SJCRH30 (cell line): ENCODE measurements at places on chromosomes 6 and 20.

DNA sequence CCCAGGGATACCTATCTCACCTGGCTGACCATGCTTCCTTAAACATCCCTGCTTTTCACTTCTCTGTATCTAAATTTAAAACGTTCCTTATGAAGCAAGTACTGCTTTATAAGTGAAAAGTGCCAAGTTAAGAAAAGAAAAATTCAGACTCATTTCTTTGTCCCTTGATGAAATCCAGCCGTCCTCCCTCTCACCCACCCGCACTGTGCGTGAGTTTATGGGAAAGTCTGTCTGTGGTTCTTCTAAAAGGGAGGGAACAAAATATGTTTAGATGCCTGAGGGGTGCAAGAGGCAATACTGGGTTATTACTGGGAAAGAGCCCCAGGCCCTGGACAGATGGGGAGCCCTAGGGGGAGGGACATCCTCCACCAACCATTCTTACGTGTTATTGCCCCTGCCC lies 31.2 kb downstream of the SPDEF start:
- DNase-seq: no peak

DNA sequence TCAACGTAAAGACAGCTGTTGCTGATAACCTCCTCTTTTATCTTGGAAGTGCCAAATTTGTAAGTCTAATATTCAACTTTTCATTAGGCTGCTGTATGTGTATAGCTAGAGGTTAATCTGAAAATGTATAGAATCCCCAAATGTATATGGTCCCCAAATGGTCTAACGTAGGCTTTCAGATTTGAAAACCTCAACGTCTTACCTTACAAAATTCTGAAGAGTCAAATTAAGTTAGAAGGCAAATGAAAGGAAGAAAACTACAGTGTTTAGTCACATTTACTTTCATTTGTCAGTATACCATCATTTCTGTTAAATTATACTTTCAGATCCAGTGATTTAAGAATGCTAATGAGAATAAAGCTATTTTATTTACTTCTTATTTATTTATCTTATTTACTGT lies 256.9 kb downstream of the ARHGAP18 start:
- no peak for DNase-seq

GRCh38 chr20:41123631-41124030 lies 13.7 kb upstream of the PLCG1 start:
- DNase-seq: peak; percentile 90

DNA sequence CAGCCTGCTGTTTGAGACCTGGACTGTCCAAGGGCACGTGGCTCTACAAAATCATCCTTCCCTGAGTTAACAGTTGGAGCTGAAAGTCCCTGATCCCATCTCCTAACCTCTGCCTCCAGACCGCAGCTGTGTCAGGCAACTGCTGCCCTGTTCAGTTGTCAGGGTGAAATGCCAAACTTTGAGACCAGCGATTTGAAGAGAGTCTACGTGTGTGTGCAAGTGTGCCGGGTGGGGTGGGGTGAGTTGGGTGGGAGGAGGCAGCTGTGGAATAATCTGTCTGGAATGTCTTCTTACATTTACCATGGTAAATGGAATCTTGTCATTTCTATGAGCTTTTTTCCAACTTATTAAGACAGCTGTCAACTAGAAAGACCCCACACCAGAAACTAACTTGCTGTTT lies 81.0 kb upstream of the FAM8A1 start:
- DNase-seq: peak; percentile 68

GRCh38 chr6:138485586-138486248 lies 13.6 kb downstream of the NHSL1 start:
- DNase-seq: peak; percentile 10

- DNase-seq: no peak
Measured at GRCh38 chr6:3504938-3505805, 48.3 kb upstream of the SLC22A23 start.

GRCh38 chr6:83092756-83093399 lies 25.4 kb downstream of the DOP1A start:
- DNase-seq: no peak

- DNase-seq: no peak
Measured at GRCh38 chr6:14372734-14373489, 255.3 kb downstream of the CD83 start.

GRCh38 chr20:51926670-51927305 lies 124.5 kb upstream of the SALL4 start:
- DNase-seq: no peak

DNA sequence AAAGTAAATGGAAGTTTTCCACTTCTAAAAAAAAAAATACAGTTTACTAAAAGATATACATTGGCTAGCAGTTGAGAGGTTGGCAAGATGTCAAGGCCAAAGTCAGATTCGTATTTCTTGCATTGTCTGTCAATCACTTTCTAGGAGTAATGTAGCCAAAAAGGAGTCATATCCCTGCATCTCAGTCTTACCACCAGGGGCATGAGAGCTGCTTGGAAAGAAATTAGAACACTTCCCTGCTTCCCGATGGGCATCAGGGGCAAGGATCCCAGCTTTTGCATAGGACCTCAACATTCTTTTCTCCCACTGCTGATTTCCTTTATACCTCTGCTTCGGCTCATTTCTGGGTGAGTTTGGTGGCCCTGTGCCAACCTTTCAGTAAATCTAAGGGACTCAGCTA lies 581.0 kb upstream of the MAP3K7 start:
- no peak for DNase-seq

GRCh38 chr20:25293910-25294458 lies 46.1 kb downstream of the PYGB start:
- peak; percentile 53 for DNase-seq

- no peak for DNase-seq
Measured at GRCh38 chr20:63687419-63688178, 8.9 kb upstream of the TNFRSF6B start.

- peak; percentile 9 for DNase-seq
Measured at GRCh38 chr20:24873025-24873620, 75.9 kb upstream of the CST7 start.

DNA sequence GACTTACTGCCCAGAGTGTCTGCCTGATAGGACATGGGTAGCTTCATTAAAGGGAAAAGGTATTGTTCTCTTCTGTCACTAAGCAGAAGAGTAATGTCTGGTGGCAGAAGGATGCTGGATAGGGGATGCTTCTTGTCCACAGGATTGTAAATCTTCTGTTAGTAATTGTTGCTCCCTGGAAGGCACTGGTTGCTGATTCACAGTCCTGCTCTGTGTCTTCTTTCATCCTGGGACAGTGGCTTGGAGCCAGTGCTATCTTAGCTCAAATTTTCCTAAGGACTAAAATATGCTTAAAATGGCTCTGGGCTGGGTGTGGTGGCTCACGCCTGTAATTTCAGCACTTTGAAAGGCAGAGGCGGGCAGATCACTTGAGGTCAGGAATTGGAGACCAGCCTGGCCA lies 48.0 kb downstream of the SYTL3 start:
- DNase-seq: no peak

- no peak for DNase-seq
Measured at GRCh38 chr6:53161481-53162009, 12.9 kb upstream of the GCM1 start.

- no peak for DNase-seq
Measured at GRCh38 chr20:55776176-55776575, 229.1 kb downstream of the CBLN4 start.

DNA sequence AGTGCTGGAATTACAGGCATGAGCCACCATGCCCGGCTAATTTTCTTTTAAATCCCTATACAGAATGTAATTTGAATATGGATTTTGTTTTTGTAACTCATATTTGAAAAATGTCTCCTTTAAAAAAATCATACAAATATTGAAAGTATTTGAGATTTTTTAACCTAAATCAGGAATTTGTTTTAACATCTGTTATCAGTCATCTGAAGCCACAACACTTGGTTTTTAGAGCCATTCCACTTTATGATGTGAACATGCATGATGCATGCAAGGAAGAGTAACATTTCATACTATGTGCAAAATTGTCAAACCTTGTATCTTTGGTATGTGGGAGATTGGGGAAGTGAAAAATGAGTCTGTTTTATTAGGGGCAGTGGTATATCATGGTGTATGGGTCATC lies 124.5 kb upstream of the AHI1 start:
- DNase-seq: no peak

- DNase-seq: no peak
Measured at GRCh38 chr6:142045380-142046278, 87.1 kb upstream of the GJE1 start.

- no peak for DNase-seq
Measured at GRCh38 chr20:3166338-3166912, 6.8 kb upstream of the FASTKD5 start.

- no peak for DNase-seq
Measured at GRCh38 chr6:108029226-108029921, 45.2 kb downstream of the OSTM1 start.

- no peak for DNase-seq
Measured at GRCh38 chr6:159398633-159399032, 229.4 kb downstream of the FNDC1 start.

DNA sequence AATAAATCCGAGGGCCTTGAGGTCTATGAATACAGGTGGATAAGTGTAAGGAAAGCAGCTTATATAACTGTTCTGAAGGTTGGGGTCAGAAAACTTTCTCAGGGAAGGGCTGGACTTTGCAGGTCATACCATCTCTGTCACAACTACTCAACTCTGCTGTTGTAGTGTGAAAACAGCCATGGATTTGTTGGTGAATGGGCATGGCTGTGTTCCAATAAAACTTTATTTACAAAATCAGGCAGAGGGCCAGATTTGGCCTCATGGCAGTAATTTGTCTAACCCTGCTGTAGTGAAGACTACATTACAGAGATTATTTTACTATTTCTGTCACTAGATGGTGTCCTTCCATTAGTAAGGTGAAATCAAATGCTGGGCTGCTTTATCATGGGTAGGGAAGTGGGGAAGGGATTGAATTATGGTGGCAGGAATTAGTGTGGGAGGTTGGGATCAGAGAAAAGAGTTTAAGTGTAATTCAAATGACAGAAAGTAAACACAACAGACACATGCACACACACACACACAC lies 409.6 kb upstream of the CHD6 start:
- no peak for DNase-seq

GRCh38 chr6:14925699-14926026 lies 320.2 kb upstream of the JARID2 start:
- DNase-seq: no peak

DNA sequence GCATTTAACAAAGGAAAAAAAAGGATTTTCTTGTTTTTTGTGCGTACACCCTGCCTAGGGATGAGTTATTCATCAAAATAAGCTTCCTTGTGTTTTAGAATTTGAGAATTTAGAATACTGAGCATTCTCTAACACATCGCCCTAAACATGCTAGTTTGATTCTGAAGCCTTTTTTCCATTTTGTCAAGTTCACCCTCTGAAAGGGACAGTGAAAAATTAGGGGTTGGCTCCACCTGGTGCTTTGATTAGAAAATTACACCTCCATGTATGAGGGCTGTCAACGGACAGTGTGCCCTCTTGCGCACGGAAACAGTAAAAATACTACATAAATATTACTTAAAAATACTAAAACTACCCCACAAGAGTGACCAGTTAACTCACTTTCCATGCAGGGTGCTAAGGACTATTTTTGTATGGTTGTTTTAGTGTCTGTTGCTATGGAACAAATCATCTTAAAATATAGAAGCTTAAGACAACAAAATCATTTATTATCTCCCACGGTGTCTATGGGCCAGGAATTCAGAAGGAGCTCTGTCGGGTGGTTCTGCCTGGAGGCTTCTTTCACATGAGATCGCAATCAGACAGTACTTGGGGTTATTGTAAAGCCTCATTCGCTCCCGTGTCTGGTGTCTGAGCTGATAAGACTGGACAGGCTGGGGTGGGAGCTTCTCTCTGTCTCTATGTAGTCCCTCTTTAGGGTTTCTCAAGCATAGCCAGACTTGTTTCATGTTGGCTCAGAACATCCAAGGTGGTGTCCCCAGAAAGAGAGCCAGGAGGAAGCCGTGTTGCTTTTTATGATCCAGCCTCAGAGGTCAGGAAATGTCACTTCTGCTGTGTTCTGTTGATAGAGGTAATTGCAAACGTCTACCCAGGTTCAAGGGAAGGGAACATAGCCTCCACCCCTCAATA lies 41.1 kb upstream of the TMEM170B start:
- DNase-seq: peak; percentile 76

- DNase-seq: no peak
Measured at GRCh38 chr6:156767603-156768467, 9.3 kb upstream of the ARID1B start.

GRCh38 chr6:139977887-139978332 lies 603.5 kb upstream of the CITED2 start:
- peak; percentile 53 for DNase-seq

DNA sequence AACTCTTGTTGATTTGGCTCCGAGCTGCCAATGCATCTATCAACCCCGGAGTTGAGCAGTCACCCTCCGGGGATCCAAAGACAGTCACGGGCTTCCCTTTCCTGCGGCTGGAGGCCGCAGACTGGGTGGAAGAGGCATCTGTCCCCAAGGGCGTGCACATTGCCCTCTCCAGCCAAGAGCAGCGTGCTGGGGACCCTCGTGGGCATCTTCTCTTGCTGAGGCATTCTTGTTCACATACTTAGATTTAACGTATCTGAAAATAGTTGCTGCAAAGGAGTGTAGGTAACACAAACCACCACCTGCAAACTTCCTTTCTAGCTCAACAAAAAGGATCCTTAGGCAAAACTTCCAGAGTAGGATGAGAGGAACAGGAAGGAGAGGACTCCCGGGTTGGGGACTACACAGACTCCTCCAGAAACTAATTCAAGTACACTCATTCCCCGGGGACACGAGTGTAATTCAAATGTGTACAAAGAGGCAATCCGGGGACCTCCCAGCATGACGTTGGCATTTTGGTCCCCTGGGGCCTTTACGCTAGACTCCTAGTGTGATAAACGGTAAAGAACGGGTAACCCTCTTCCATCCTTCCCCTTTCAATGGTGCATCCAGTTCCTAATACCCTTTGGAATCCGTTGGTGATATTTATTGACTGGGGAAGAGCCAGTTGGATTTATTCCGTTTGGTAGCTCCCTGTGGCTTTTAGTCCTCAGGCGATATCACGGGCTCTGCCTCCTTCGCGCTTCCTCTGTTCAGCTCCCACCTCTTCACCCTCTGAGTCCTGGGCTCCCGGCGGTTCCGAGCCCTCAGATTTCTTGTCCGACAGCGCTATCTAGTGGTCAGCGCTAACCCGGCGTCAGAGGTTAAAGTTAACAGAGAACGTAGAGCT lies 2.7 kb upstream of the COL12A1 start:
- peak; percentile 81 for DNase-seq

- DNase-seq: no peak
Measured at GRCh38 chr6:25482996-25483395, 169.0 kb upstream of the SCGN start.

DNA sequence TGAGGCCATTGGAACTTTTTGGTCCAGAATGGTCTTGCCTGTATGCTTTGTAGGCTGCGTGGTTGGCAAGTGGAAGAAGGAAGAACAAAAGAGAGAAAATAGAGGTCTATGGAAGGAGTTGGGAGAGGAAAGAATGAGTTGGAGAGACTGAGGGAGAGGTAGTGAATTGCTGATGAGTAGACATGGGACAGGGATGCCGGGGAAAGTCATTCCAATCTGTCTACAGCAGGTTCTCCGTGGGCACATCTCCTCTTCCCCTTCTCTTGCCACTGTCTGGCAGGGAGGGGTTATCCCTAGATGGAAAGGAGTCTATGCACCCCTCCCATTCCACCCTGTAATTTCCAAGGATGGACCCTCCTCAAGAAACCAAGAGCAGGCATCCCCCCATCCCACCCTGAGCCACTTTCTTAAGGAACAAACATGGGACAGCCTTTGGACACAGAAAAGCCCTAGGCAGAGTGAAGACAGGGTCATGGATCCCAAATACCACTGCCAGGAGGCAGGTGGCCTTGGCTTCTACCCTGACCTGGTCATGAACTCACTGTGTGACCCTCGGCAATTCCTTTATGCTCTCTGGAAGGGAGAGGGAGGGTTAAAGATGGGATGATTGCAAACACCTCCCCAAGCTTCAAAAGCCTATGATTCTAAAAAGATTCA lies 196.9 kb downstream of the LRFN2 start:
- DNase-seq: no peak
